ENCODE measurements at places on chromosomes 5 and 9.

- no peak for DNase-seq
Measured at GRCh38 chr5:144972317-144972716, 801.6 kb downstream of the KCTD16 start.

DNA sequence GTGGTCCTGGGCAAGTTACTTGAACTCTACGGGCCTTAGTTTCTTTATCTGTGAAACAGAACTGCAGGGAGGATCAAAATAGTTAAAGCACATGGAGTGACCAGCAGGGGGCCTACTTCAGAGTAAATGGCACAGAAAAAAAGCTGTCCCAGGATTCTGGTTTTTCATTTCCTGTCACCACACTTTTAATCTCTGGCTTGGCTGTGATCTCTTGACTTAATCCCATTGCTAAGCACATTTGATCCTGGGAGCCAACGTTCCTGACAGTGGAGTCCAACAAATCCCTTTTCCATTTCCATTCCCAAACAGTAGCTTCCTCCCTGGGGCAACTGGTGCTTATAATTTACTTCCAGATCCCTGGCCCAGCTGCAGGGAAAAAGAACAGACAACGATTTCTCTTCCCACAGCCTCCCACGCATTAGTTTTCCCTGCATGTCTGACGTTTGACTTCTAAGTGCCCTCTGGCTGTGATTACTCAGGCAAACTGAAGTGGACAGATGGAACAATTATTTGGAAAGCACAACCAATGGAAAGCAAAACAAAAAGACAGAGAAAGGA, 136.5 kb upstream of the STK32A start:
- peak; percentile 6 for DNase-seq

GRCh38 chr9:93463638-93464248, 10.4 kb upstream of the FAM120AOS start:
- DNase-seq: no peak

DNA sequence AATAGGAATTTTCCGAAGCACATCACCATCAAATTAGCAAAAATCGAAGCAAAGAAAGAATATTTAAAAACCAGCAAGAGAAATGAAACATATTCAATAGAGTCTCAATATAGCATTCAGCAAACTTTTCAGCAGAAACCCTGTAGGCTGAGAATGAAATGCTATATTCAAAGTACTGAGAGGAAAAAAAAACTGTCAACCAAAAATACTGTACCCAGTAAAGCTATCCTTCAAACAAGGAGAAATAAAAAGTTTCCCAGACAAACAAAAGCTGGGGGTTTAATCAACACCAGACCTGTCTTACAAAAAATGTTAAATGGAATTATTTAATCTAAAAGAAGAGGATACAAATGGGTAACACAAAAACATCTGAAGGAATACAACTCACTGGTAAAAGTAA, 116.0 kb downstream of the TRPM3 start:
- no peak for DNase-seq

- no peak for DNase-seq
Measured at GRCh38 chr5:159257007-159257406, 6.1 kb upstream of the UBLCP1 start.

GRCh38 chr5:35804841-35805240, 51.9 kb upstream of the IL7R start:
- no peak for DNase-seq

DNA sequence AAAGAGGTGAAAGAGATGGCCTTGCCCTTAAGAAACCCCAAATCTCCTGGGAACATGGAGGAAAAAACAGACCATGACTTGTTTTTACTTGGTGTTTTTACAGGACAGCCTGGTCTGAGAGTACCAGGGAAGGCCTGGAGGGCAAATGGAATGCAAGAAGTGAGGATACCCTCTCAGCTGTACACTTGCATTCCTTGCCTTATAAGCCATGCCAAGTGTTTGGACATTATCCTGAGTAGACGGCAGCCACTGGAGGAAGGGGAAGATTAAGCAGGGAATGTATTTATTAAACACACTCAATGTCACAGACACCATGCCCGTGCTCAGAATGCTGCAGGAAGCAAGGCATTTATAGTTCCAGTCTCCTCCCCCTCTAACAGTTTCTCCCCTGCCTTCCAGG, 581.4 kb downstream of the CDK5RAP2 start:
- DNase-seq: no peak

DNA sequence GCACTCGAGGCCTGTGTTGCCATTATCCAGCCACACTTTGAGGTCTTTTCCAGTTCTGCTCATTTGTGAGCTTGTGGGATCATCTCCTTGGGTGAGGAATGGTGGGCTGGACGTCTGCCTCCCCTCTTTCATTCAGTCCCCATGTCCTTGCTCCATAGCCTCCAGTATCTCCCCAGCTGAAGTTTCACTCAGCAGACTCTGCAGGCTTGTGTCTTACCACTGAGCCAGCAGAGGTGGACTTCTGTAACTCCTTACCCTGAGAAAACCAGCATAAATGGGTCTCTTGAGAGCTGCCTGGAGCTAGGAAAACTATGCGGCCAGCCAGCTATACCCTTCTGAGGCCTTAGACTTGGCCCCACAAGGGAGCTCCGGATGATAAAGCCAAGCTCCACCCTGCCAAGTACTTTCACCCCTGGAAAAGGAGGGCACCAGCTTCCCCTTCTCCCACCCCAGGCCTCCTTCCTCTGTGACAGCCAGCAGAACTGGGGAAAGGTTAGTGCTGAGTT, 12.2 kb downstream of the IRF1 start:
- no peak for DNase-seq

DNA sequence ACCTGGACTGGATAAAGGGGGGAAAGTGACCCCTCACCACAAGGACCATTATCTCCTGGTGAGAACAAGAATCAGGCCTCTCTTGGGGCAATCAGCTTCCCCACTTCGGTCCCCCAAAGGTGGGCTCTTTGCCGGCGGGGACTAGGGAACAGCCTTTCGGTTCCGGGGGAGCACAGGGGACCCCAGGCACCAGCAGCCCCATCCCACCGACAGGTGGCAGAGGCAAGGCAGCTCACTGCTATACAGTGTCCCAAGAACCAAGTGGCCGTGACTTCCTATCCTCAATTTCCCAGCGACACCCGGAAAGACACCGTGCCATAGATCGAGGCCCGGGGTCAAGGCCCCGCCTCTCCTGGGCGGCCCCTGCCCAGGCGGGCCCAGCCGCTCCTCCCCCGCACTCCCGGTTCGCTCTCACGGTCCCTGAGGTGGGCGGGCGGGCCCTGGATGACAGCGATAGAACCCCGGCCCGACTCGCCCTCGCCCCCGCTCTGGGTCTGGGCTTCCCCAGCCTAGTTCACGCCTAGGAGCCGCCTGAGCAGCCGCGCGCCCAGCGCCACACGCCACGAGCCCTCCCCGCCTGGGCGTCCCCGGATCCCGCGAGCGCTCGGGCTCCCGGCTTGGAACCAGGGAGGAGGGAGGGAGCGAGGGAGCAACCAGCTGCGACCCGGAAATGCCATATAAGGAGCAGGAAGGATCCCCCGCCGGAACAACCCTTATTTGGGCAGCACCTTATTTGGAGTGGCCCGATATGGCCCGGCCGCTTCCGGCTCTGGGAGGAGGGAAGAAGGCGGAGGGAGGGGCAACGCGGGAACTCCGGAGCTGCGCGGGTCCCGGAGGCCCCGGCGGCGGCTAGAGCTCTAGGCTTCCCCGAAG, 655 bp upstream of the EGR1 start:
- peak; percentile 95 for DNase-seq

DNA sequence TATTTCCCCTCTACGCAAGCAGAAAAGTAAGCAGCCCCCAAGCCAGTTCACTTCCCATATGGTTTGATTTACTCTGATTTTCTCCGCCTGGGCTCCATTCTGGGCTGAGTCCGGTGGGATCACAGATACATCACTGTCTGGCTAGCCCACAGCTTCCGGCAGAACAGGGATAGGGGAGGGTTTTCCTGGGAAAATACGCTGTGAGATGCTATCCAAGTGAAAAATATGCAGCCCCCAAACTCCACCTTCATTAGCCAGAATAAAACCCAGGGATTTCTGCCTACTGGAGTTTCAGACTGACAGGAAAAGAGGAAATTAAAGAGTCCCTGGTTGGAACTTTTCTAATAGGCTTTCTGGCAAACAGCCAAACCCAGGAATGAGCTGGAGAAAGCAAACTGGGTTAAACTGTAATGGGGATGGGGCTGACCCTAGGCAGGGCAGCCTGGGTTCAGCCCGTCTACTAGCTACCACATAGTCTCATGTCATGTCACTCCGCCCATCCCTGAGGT, 16.9 kb upstream of the NIPAL4 start:
- DNase-seq: peak; percentile 50

- DNase-seq: no peak
Measured at GRCh38 chr5:173633304-173633703, 16.9 kb upstream of the BOD1 start.

DNA sequence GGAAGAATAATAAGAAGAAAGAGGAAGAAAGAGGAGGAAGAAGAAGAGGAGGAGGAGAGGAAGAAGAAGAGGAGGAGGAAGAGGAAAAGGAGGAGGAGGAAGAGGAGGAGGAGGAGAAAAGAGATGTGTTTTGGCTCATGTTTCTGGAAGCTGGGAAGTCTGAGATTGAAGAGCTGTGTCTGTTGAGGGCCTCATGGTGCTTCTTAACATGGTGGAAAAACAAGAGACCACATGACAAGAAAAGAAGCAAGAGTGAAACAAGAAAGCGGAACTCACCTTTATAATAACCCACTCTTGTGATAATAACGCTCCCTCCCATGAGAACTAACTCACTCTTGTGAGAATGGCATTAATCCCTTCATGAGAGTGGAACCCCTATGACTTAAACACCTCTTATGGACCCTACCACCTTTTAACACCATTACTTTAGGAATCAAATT, 36.1 kb upstream of the RANBP6 start:
- DNase-seq: no peak

- DNase-seq: no peak
Measured at GRCh38 chr9:133730994-133731715, 7.0 kb downstream of the SARDH start.

DNA sequence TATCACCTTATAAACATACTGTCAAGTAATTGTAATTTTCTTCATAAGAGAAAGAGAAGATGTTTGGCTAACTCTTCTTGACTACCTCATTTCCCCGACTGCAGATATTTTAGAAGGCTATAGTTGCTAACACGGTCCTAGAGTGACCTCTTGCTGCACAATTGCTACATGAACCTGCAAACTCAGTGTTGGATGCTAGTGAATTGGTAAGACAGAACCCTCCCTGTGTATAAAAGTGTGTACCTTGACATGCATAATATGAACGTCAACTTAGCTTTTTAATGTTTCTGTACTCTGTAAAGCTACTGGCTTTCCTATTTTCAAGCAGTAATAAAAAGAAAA, 46.7 kb upstream of the CER1 start:
- DNase-seq: no peak

GRCh38 chr5:96752341-96753016, 55.3 kb downstream of the ERAP1 start:
- DNase-seq: peak; percentile 76

DNA sequence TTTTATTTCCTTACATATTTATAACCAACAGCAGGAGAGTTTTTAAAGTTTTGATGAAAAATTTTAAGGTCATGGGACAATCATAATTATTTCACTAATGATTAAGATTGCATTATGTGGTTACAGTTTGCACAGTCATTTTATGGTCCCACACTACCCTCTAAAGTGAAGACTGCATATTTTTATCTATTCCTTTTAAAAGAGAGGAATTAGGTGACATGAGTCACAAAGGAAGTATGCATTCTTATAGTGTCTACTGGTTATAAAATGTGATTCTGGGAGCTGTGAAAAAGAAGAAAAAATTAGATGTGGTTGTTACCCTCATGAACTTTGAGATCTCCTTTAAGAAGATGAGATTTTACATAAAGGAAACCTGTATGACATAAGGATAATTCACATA, 87.9 kb upstream of the GRIA1 start:
- no peak for DNase-seq

DNA sequence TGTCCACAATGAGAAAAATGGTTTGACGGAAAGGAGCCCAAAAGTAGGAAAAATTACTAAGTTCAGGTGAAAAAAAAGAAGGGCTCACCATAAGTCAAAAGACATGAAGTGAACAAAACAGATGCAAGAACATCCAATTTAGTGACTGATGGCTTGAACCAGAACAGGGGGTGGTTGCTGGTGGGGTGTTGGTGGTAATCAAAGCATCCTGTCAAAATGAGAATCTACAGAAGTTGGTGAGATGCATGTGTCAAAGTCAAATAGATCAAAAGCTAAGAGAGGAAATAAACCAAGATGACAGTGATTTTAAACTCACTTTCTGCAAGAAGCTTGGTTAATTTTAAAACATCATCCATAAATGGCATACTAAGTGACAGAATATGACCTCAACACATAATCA, 117.4 kb downstream of the MLLT3 start:
- DNase-seq: no peak

Measured in SK-N-MC (cell line).